ENCODE measurements at places on chromosomes 7 and 10.

GRCh38 chr7:84697506-84697905 is 489.4 kb downstream of the SEMA3D start:
- DNase-seq, result no peak

DNA sequence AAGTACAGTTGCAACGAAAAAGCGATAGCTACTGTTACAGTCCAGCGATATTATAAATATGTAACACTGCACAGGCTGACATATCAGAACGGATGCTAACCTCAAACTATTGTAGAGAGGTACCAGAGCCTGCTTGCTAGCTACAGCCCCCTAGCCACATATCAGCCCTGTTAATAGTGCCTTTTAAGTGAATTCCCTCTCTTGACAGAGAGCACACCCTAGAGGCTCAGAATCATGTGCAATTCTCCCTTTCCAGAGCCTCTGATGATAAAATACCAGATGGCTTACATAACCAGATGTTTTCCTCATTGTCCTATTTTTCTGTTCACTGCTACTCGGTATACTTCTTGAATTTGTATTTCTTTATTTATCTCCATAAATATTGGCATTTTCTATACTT is 960.7 kb upstream of the CELF2 start:
- DNase-seq, result no peak

DNA sequence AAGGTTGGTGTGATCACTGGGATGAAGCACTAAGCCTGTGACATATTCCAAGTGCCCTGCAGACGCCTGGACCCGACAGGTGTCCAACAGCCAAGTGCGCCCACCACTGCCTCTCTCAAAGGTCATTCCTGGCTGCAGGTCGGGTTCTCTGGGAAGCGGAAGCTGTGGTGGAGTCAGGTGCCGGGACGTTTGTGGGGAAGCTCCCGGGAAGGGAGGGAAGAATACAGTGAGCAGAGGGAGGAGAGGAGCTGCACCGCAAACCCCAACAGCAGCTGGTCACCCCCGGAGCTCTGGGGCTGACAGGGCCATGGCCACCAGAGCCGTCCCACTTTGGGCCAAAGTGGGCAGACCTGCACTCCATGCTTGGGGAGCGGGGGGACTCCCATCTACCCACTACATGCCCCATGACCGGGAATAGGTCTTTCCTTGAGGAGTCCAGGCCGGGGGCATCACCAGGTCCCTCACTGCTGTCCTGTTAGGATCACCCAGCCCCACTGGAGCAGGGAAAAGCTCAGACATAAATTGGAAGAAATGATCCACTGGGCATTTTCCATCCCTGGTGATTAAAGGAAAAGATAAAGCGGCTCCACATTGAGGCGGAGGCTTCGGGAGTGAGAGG is 84.5 kb upstream of the PPP2R2D start:
- no peak for DNase-seq

DNA sequence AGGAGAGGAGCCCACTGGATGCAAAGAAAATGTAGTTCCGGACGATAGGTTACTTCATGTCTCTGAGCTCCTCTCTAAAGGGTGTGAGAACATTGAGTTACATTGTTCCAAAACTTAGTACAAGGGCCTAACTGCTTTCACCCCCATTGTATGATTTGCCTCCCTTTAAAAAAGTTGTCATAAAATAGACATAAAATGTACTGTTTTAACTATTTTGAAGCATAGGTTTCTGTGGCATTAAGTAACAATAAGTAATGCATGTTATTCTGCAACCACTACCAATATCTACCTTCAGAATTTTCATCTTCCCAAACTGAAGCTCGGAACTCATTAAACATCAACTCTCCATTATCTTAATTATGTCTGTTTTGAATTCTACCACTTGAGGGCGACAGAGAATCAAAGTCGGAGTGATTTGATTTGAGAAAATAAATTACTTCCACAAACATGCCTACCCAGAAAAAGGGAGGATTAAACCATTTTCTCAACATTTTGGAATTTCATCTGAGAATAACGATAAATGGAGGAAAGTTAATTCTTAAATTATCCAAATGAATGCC is 2.7 kb downstream of the IGFBP1 start:
- DNase-seq, result no peak

- no peak for DNase-seq
Measured at GRCh38 chr10:73647875-73648651, 6.8 kb upstream of the MYOZ1 start.

Measured in stimulated activated CD4-positive, alpha-beta T cell treated with anti-CD3 and anti-CD28 coated beads, Interleukin-1b, Interleukin-23, amount 100 ng/mL, for 1 hour (primary cell).